ENCODE measurements at places on chromosomes 7 and 10.

DNA sequence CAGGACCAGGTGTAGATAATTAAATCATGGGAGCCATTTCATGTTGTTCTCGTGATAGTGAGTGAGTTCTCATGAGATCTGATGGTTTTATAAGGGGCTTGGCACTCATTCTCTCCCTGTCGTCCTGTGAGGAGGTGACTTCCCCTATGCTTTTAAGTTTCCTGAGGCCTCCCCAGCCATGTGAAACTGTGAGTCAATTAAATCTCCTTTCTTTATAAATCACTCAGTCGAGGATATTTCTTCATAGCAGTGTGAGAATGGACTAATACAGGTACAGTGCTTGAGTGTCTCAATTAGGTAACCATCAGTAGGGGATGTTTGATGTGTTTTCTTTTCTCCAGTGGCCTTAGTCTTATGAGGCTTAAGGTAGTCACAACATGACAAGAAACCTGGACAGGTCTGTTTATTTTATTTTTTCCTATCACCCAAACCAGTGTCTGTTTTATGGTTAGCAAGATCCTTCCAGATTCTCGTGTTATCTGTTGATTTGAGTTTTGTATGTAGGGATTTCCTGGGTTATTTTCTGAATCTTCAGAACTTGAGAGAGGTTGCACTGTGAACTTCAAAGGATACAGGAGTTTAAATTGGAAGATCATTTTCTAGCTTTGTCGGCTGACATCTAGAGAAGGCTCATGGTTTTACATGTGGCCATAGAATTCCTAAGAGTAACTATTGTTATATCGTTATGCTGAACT, 32.1 kb downstream of the UMAD1 start:
- DNase-seq: no peak

DNA sequence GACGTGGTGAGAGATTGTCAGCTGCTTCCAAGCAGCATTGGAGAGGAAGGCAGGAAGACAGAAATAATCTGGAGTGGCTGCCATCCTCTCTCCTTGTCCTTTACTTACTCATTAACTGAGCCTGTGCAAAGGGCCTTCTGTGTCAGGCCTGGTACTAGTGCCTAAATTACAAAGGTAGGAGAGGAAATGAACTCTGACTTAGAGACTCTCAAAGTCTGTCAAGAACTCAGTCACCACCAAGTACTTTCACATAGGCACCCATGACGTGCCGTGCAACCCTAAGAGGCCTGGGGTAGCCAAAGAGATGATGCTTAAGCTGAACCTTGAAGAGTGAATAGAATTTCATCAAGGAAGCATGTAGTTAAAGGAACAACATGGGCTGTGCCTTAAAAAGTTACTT, 866.9 kb downstream of the LRMDA start:
- DNase-seq: no peak

GRCh38 chr7:107564553-107565298, 955 bp downstream of the DUS4L start:
- no peak for DNase-seq

GRCh38 chr7:10266976-10267375, 706.7 kb upstream of the PHF14 start:
- no peak for DNase-seq

DNA sequence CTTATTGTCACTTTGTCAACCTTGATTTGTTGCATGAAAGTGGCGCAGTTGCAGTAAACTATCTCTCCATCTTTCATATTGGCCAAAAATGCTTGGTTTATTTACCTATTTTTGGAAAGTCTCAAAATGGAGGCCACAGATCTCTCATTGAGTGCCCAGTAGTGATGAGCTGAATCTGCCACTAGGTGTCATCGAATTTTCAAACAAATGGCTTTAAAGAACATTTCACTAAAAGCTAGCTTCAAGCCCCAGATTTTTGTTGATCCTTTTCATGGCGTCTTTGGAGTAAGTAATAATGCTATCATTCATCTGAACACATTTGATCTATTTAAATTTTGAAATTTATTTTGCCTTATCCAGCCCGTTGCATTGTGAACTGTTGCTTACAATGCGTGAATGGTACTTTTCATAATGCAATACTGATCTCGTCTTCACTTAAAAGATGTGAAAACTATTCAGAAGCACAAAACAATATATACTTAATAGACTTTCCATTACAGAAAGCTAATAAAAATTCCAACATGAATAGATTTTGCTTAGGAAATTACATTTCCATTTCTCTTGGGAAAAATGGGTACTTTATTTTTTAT, 236.2 kb downstream of the DNAJB9 start:
- no peak for DNase-seq

- DNase-seq: no peak
These were observed 396.7 kb upstream of the SORCS1 start for GRCh38 chr10:107561136-107561650.

- no peak for DNase-seq
These were observed 95.8 kb downstream of the WNT2 start for GRCh38 chr7:117227091-117227490.

DNA sequence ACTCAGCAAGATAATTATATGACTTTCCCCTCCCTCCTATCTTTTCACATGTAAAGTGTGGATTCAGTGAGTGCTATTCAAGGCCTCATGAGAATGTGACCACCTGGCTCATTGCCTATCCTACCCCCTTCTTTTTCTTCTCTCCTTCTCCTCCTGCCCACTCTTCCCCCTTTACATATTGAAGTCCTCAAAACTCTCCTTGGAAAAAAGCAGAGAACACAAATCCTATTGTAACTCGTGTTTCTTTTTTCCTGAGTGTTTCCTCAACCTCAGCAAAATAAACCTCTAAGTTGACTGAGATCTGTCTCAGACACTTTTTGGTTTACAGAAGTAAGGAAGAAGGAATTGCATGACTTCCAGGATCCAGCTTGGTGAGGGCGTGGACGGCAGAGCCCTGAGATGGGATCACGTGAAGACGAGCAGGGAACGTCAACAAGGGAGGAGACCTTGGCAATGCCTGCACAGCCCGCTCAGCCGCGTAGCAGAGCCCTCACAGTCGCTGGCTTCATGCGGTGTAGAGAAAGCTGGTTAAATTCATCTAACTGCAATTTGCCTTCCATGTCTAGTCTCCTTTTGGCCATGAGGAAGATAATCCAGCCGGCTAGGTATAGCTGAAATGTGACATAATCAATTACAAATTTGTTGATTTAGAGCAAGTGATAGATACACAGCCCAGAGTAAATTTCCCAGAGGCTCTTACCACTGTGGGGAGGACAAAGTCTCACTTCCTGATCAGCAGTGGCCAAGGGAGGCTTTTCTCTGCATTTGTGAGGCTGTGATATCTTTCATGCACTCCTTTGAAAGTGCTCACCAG, 75.7 kb downstream of the LYZL2 start:
- DNase-seq: no peak

DNA sequence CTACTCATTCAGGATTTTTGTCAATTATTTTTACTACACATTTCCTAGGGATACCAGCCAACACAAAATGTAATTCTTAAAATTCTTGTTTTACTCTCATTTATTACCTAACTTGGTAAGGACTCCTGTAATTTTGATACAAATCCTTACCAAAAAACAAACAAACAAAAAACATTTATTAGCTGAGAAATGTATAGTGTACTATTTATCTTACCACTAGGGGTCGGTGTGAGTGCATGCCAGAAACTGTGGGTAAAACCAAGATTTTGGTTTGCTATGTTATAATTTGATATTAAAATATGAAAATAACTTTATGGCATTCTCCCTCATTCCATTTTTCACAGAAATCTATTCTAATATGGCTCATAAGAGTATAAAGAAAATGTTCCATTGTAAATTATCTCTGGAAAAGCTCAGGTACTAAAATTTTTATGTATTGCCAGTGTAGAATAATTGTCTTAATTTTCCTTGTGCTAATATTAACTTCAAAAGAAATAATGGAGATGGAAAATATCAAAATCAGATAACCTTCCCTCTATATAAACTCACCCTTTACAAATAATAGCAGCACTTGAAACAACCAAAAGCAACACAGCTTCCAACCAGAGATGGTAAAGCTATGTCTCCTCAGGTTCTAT, 290.8 kb upstream of the PCDH15 start:
- DNase-seq: no peak

DNA sequence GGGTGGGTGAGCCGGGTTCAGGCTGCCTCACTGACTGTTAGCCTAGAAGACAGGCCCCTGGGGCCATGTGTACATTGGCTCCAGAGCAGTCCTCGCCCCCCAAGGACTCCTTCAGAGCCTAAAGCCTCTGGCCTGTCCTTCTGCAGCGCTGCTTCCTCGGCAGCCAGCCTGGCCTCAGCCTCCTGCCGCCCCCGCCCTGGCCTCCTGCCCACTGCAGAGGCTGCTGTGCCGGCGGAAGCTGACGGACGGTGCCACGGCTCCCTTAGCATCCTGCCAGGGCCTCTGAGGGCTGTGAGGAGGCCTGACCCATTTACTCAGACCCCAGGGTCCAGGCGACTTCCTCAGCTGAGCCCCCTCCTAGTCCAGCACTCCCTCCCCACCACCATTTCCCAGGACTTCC, 4.9 kb downstream of the SRRM3 start:
- no peak for DNase-seq

DNA sequence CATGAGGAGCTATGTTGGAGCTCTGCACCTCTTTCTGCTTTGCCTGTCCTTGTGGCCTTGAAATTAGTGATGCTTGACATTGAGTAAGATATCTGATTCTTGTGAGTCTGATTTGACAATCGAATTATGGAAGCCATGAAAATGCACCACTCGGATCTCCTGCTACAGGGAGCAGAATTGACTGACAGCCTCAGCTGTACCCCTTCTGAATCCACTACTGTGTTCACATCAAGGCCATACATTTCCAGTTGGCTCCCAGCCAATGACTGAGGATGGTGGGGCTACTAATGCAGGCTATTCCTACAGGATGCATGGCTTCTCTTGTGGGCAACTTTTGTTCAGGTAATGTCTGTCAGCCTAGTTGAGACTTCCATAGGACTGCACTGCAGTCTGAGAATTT, 321.9 kb downstream of the REEP3 start:
- DNase-seq: no peak

GRCh38 chr7:79494046-79494445, 40.6 kb upstream of the MAGI2 start:
- DNase-seq: no peak

- DNase-seq: no peak
These were observed 113.4 kb downstream of the SEM1 start for GRCh38 chr7:96596120-96596826.

- DNase-seq: peak; percentile 47
These were observed at the start of gene GPR158 for GRCh38 chr10:25174461-25175230. Gene GPR158, plus strand, starts transcription at chr10:25175001. Its CDS starts 420 bp downstream, at chr10:25175421.

DNA sequence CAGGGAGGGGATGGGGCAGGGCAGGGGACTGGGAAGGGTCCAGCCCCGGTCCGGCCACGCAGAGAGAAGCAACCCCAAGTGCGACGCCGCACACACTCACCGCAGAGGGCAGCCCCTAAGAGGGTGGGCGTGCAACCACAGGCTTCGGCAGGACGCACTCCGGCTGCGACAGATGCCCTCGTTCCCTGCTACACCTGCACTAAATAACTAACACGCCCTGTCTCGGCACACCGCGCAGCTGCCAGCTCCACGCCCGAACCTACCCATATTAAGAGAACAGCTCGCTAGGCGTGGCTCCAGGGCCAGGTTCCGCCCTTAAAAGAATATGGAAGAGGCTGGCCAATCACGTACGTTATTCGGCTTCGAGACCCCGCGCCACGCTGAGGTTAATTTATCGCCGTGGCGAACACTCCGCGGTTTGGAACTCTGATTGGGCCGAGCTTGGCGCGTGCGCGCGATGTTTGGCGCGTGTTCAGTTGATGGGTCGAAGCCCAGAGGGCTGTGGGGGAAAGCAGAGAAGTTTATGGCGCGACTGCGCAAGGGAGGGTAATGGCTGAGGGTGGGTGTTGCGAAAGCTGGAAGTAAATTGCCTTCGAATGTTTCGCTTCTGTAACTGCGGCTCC, 91.1 kb downstream of the OR13A1 start:
- DNase-seq: no peak

GRCh38 chr7:45112648-45113047, 1.2 kb upstream of the TBRG4 start:
- no peak for DNase-seq

DNA sequence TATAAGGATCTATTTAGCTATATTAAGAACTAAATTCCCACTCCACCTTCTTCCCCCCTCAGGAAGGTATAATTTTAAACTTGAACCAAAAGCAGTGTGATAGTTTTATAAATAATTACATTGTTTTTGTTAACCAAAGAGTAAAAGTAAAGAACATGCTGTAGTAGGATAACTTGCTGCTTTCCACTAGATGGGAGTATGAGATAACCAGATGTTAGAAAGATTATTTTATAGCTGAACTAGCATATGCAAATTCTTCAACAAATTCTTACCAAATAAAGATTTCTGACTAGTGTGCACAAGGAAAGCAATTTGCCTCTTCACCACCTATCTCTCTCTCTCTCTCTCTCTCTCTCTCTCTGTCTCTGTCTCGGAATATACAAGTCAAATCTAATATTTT, 31.8 kb downstream of the TES start:
- no peak for DNase-seq

DNA sequence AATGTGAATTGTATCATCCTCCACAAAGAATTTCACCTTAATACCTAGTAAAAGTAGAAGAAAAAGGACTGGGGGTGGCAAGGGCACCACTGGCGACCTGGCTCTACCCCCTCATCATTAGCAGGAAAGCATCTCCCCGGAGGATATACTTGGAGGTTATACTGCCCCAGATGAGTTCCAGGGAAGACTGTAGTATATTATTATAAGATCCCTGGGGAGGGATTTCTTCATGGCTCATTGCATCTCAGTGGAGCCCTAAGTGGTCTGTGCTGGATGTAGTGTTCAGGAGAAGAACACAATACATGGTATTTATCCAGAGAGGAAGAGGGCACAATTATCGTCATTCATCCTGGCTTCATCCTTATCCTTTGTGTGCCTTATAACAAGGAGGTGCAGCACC, 14.2 kb upstream of the DYNC1I1 start:
- DNase-seq: no peak

DNA sequence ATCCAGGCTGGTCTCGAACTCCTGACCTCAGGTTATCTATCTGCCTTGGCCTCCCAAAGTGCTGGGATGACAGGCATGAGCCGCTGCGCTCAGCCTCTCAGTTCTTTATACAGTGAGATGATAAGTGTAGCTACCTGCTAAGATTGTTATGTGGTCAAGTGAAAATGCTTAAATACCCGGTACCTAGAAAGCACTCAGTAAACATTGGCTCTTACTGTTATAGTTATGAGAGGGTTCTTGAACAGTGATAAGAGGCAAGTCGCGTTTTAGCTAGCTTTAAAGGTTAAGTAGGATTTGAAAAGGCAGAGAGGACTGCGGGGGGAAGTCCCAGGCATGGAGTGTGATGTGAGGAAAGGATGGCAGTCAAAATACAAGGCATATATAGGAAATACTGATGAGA, 4.5 kb downstream of the ZKSCAN1 start:
- DNase-seq: no peak

Data from CD4-positive, alpha-beta memory T cell (primary cell).